Transverse colon (tissue), 4 donors: ENCODE measurements at places on chromosomes 12 and 14. TPM values are rescaled to one million over a fixed set of nuclear protein-coding genes. Genes with fewer than 3 reads are reported as not detected.

The MARS1 gene
- 184 TPM for total RNA-seq

The TMTC1 gene
- total RNA-seq: 16.7 TPM

The TAS2R20 gene
- total RNA-seq: not detected

The KCNJ8 gene
- 3.0 TPM for total RNA-seq

The PROX2 gene
- total RNA-seq: not detected

The KRT86 gene
- not detected for total RNA-seq

The LMNTD1 gene
- total RNA-seq: not detected

The ADGRD1 gene
- total RNA-seq: 9.4 TPM

The PTPRO gene
- total RNA-seq: 7.9 TPM

The ELK3 gene
- total RNA-seq: 11.3 TPM

The INSM2 gene
- total RNA-seq: not detected

The NYNRIN gene
- total RNA-seq: 2.6 TPM

The USP5 gene
- 35.9 TPM for total RNA-seq

The POTEM gene
- not detected for total RNA-seq

The CLEC6A gene
- not detected for total RNA-seq

The SALL2 gene
- total RNA-seq: 36.3 TPM

The MYF6 gene
- 0.27 TPM for total RNA-seq

The SLC17A8 gene
- total RNA-seq: 5.4 TPM

The PLA2G1B gene
- total RNA-seq: not detected

The SYT1 gene
- 4.9 TPM for total RNA-seq

The IAPP gene
- total RNA-seq: not detected

The CLEC7A gene
- 5.2 TPM for total RNA-seq

The ACSM4 gene
- total RNA-seq: not detected

The ETFBKMT gene
- total RNA-seq: 3.0 TPM

The CLECL1 gene
- total RNA-seq: not detected

The IL26 gene
- total RNA-seq: not detected

The PIWIL1 gene
- not detected for total RNA-seq

The ASCL1 gene
- total RNA-seq: not detected

The NKX2-1 gene
- not detected for total RNA-seq

The KRT85 gene
- total RNA-seq: not detected

The CFAP251 gene
- total RNA-seq: 0.41 TPM

The PIK3C2G gene
- 2.7 TPM for total RNA-seq

The SDR9C7 gene
- total RNA-seq: not detected

The RNU4-1 gene
- not detected for total RNA-seq

The FAR2 gene
- total RNA-seq: 64.6 TPM

The FAM90A1 gene
- total RNA-seq: not detected

The FAIM2 gene
- total RNA-seq: 2.5 TPM

The MORN3 gene
- total RNA-seq: not detected

The TPH2 gene
- not detected for total RNA-seq

The PLEKHD1 gene
- total RNA-seq: not detected

The CDK17 gene
- 49.7 TPM for total RNA-seq

The KRT74 gene
- total RNA-seq: not detected

The SIX1 gene
- total RNA-seq: not detected

The SIVA1 gene
- total RNA-seq: 397 TPM

The FGD6 gene
- total RNA-seq: 37.0 TPM

The DAO gene
- 3.7 TPM for total RNA-seq

The OR6C2 gene
- 0.60 TPM for total RNA-seq

The B4GALNT1 gene
- total RNA-seq: 2.1 TPM

The CRIP2 gene
- total RNA-seq: 18.8 TPM

The SLC39A5 gene
- 302 TPM for total RNA-seq

The SYCP3 gene
- total RNA-seq: not detected
